ENCODE measurements at places on chromosomes 1 and 21.
A peak's percentile ranks its signal among the peaks of the same experiment; 100 is the strongest.

DNA sequence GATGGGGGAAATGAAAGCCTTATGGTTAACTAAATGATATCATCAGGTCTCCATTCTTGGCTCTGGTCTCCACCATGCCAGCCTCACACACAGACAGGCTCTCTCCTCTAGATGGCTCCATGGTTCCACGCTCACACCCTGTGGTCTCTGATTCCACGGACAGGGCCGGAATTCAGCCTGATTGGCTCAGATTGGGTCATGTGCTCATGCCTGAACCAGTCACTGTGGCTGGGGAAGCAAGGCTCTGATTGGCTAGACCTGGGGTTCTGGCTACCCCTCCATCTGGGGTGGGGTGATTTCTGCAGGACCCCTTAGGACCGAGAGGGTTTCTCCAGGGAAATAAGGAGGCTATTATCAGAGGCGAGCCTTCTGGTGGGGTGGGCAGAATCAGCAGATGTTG is 277.0 kb downstream of the PTPRU start:
- DNase-seq, result no peak

DNA sequence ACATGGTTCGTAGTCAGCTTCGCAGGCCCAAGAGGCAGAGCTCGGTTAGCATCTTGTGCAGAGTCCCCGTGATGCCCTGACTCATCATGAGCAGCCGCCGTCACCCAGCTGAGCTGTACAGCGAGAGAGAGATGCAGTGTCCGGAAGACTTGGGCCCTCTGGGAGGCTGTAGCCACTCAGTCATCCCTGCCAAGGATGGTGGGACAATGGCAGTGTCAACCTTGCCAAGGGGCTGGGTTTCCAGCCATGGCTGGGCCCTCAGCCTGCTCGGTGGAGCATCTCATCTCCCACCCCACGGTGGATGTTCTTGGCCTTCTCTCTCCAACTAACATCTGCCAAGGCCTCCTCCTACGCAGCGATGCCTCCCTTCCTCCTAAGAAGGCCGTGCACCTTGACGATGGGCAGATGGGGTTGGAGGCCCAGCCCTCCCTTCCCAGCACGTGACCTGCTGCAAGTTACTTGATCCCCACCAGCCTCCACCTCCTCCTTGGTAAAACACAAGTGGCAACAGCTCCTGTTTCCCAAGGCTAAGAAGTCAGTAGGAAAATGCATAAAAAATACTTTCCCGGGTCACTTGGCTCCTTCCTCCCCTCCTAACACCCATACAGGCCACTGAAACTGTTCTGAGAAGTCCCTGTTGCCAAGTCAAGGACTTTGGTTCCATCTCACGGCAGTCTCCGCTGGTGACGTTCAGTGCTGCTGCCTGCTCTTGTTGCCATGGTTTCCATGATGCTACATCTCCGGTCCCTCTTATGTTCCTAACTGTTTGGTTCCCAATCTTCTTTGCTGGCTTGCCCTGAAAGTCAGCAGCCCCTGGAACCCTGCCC is 384.7 kb upstream of the VAMP3 start:
- DNase-seq, result no peak

GRCh38 chr1:158730453-158730852 is 9.9 kb upstream of the OR6K3 start:
- no peak for DNase-seq

DNA sequence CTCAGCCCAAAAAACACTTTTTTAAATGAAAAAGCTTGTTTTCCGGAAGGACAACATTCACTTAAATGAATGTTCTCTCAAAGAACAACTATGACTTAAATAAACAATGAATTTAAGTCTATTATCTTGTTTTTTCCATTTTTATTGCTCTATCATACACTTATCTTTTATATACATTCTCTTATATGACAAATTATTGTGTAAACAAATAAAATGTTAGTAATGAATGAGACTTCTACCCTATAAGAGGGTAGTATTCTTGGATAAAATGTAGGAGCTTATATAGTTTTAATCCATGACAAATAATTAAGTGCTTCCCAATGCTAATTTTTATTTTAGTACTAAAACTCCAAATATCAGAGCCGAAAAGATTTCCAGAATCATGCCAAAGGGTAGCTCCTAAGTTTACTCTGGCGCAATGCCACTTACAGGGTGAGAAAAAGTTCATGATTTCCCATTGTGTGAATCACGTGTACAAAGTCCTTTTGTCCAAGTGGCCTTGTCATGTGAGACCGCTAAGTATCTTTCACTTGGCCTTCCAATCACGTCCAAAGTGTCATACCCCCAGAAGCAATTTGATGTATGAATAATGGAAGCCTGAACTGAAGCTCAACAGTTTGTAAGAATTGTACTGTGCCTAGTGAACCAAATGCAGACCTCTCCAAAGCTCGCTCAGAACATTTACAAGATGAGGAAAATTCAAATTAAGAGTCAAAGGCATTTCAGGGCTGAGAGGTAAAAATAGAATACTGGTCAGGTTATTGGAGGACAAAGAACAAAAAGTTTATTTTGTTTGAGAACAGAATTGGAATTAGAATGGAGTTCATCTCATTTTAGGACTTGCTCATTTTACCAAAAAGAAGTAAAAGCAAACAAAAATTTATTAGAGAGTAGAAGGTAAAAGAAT is 56.6 kb upstream of the C1orf21 start:
- no peak for DNase-seq

- no peak for DNase-seq
Observed at GRCh38 chr1:109371341-109371739, 26.4 kb downstream of the SORT1 start.

DNA sequence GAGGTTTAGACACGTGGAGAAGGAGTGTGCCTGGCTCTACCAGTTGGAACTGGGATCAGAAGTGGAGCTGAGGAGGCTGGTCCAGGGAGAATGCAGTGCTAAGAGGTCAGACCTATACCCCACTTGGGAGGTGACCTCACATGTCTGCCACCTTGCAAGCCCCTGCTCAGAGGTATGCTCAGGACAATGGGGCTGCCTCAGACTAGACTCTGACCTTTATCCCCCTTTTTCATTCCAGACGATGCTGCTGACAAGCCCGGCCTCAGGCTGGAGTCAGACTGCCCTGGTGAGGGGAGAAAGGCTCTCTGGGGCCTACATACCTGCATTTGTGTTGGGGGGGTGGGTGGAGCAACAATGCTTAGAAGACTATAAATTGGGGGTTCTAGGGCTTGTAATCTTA is 5.2 kb downstream of the KCNJ10 start:
- DNase-seq, result no peak

GRCh38 chr1:170840371-170840770 is 95.0 kb upstream of the MROH9 start:
- no peak for DNase-seq

- DNase-seq, result no peak
Observed at GRCh38 chr1:82858031-82858430, 1057.3 kb downstream of the ADGRL2 start.

- no peak for DNase-seq
Observed at GRCh38 chr1:100703716-100704115, 15.8 kb upstream of the VCAM1 start.

DNA sequence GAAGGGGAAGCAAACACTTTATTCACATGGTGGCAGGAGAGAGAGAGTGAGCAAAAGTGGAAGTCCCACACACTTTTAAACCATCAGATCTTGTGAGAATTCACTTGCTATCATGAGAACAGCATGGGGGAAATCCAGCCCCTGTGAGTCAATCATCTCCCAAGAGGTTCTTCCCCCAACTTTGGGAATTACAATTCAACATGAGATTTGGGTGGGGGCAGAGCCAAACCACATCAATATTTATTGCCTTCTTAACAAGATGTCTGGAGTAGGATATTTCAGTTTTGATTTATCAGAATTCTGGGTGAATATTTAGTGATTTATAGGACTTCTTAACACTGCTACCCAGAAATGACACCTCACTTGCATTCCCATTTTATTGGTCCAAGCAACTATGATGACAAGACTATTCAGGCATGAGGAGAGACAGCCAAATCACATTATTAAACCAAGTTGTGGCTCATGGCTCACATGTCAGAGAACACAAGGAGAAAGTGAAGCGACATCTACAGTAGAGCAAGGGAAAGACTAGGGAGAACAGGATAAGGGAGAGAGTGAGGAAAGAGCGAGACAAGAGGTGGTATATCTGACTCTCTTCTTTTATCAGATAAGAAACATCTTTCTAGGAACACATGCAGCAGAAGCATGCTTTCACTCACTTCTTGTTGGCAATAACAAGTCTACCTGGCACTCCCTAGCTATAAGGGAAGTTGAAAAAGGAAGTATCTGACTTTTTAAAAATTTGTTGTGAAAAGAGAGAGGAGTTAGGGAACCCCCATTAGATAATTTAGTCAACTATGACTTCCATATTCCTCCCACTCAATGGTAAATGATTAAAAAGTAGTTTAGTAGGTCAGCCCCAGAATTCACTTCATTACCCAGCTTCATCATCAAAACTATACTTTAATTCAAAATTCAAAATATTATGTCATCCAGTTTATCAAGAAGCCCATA is 36.6 kb upstream of the PTPRC start:
- DNase-seq, result no peak

GRCh38 chr1:30187413-30188023 is 535.9 kb downstream of the MATN1 start:
- no peak for DNase-seq

- no peak for DNase-seq
Observed at GRCh38 chr1:202038688-202039346, 28.4 kb downstream of the ELF3 start.

GRCh38 chr1:210233495-210234328 is 1.1 kb downstream of the SERTAD4 start:
- DNase-seq, result no peak

DNA sequence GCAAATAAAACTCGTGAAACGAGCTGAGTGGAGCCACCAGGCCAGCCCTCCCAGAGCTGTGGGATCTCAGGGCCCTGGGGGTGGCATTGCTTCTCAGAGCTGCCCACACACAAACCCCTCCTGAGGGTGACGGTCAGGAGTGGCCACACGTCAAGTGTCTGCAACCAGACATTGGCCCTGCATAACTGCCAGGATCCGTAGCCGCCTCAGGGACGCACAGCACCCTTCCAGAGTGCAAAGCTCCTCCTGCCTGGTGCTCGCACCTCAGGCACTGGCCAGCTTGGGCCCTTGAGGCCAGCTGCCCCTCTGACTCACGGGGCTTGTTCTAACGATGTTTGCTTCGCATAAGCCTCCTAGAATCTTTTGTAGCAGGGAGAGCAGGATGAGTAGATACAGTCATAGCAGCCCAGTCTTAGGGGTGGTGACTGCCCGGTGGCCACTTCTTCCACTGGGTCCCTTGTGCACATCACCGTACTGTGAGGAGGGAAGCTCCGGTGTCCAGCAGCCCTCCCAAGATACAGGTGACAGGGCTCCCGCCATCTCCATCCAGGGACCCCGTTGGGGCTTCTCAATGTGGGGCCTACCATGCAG is 5.0 kb downstream of the WNT3A start:
- DNase-seq, result no peak

DNA sequence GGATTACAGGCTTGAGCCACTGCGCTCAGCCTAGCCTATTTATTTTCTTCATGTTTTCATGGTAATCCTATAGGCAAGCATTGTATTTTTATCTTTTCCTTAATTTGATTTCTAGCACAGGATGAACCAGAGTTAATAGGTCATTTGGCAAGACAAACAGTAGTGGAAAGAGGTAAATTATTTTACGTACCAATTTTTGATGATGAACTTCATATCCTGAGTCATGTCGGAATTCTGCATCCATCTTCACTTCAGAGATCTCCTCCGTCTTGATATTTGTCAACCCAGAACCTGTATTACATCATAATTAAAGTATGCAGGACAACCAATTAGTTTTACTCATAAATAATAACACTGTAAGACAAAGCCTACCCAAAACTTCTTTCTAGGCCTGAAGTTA is 162.6 kb downstream of the GABPA start:
- DNase-seq, result no peak

DNA sequence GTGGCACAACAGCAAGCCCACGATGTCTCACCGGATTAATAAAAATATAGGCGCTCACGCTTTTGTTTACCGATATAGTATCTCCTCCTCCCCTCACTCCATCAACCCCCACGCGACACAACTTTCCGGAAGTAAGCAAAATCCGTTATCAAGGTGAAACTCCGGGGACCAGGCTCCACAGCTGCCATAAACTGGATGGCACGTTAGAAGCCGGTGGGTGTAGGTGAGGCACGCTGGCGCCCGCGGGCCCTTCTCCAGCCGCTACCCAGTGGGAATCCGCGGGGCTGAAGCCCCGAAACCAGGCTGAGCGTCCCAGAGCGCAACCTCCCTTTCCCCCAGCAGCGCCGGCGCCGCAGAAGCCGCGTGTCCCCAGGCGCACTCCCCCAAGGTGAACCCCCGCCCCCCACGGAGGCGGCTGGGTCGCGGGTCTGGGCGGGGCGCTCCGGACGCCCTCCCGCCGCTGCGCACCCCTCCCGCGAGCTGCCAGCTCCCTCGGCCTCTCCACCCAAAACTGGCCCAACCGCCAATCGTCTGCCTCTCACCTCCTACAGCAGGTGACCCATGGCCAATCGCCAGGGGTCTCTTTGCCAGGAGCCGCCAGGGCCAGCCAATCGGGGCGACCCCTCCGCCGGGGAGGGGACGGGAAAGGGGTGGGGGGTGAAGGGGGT is 112.4 kb downstream of the OSBPL9 start:
- DNase-seq, result peak; percentile 92

- DNase-seq, result no peak
Observed at GRCh38 chr1:177067752-177068410, 96.6 kb downstream of the ASTN1 start.

DNA sequence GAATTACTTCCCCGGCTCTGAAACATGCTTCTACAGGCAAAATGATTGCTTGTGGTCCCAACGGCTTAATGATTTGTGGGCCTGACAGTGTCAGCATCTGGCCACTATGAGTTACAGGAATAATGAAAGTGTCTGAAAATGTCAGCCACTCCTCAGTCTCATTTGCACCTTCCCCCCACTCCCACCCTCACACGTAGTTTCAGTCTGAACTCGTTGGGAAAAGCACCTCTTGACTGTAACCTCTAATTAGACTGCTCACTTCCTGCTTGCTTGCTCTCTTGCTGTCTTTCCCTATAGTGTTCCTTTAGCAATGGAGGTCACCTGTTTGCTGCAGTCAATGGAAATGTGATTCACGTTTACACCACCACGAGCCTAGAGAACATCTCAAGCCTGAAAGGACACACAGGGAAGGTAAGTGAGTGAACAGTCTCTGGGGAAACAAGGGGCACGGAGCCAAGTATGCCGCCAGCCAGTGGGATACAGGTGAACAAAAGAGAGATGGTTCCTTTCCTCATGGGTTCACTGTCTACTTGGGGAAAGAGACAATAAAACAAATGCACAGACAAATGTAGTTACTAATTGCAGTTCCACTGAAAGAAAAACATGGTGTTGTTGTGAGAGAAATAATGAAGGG is 27.1 kb downstream of the CFAP57 start:
- DNase-seq, result no peak

DNA sequence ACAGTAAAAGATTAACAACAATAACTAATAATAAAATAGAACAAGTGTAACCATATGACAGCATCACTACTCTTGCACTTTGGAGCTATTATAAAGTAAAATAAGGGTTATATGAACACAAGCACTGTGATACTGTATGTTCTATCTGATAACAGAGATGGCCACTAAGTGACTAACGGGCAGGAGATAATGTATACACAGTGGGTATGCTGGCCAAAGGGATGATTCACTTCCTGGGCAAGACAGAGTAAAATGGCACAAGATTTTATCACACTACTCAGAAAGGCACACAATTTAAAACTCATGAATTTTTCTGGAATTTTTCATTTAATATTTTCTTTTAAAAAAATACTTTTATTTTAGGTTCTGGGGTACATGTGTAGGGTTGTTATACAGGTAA is 12.3 kb downstream of the SLC9C2 start:
- DNase-seq, result no peak
